Type B pancreatic cell (in vitro differentiated cells): ENCODE measurements at places on chromosomes 1 and 21. TPM values are rescaled to one million over a fixed set of nuclear protein-coding genes. Genes with fewer than 3 reads are reported as not detected.

Gene CD48
- total RNA-seq = 0.57 TPM in 1 of 2 replicates, not detected in the other

GRCh38 chr1:150968491-150968890 lies 6.1 kb downstream of the CERS2 start:
- DNase-seq = no peak

DNA sequence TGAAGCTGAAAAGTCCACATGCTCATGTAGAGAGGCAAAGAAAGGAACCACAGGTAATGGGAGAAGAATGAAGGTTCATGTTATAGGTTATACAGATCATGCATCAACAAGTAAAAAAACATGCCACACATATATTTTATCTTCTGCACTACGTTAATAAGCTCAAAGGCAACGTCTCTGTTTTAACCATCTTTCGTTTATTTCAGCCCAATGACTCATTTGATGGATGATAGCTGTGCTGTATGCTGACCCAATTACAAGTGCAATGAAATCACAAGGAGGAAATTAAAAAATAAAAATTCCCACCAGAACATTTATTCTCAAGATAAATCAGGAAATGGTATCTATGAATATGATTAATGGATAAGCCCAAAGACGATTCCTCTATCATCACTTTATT lies 24.6 kb downstream of the XCL1 start:
- DNase-seq = no peak

- no peak for DNase-seq
These were observed 12.6 kb upstream of the FMO2 start for GRCh38 chr1:171172471-171172870.

GRCh38 chr1:178174539-178174938 lies 80.6 kb downstream of the RASAL2 start:
- no peak for DNase-seq
